D341Med (cell line): ENCODE measurements at places on chromosomes 2 and 18.
A peak's percentile ranks its signal among the peaks of the same experiment; 100 is the strongest.

DNA sequence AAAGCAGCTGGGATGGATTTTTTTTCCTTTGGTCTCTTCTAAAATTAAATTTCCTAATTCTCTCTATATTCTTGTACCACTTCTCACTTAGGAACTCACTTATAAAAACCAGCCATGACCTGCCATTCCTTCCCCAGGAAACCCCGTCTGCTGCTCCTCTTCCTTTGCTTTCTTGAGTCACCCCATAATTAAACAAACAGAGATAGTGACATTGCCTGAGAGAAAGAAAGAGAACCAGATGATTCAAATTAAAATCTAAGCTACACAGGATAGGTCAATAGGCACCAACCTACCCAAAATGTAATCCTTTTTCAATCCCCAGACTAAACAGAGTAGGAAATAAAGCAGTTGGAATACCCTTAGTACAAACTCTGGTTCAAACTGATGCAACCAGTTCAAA lies 9.7 kb downstream of the STK39 start:
- DNase-seq, result no peak

DNA sequence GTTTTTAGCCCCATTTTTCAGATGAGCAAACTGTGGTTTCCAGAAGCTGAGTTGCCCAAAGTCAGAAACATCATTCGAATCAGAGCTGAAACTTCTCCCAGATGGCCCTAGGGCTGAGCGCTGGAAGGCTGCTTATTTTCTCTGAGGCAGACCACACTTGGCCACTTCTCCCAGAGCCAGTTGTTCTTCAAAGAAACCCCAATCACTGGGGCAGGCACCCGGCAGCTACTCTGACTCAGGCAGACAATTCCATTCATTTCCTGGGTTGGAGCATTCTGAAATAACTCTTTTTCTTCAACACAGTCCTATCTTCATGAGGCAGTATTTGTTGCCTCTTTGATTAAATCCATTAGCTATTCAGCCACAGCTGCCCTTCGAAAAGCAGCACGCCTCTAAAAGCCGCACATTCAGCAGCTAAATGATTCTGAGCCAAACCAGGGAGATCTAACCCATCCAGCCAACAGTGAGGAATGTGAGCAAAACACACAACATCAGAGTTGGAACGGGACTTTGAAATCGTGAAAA lies 40.9 kb downstream of the LRATD1 start:
- DNase-seq, result no peak

DNA sequence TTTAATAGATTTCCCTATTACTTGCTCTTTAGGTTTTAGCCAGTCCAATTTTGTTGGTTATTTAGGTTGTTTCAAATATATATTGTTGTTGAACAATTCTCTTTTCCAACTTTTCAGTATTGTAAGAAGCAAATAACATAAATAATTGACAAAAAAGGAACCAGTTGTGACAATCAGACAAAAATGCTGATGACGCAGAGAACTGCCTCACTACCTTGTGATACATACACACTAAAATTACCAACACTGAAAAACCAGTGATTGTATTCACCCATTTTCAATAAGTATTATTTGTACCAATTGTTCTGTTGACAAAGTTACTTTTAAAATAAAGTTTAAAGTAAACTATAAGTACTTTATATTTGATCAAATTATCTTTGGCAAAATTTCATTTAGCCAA lies 43.1 kb upstream of the NABP1 start:
- no peak for DNase-seq

DNA sequence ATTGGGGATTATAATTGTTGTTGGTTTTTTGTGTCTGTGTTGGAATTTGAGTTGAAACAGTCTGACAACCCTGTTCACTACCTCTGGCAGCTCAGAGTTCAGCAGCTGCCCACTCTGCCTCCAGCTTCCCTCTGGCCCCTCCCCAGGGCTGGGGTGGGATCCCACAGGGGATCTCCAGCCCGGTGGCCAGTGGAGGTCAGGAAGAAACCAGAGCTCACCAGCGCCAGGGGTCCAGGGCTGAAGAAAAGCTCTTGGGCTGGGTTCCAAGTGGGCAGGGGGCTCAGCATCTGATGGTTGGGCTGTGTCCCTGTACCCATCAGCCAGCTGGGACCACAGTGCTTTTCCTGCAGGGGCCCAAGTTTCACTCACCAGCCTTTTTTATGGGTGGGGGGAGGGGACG lies 16.5 kb upstream of the NCL start:
- DNase-seq, result no peak

- DNase-seq, result no peak
Measured at GRCh38 chr2:6294791-6295190, 570.9 kb downstream of the CMPK2 start.

GRCh38 chr2:102848366-102848839 lies 86.6 kb downstream of the TMEM182 start:
- peak; percentile 95 for DNase-seq

GRCh38 chr2:36433311-36434217 lies 78.0 kb downstream of the CRIM1 start:
- DNase-seq, result no peak
